Thoracic aorta (tissue), 2 donors: ENCODE measurements at places on chromosomes 12 and 14. TPM values are rescaled to one million over a fixed set of nuclear protein-coding genes. Genes with fewer than 3 reads are reported as not detected.
A peak's percentile ranks its signal among the peaks of the same experiment; 100 is the strongest.

- no peaks in the 10 kb centered on the region for H3K36me3 ChIP-seq
- H3K27ac ChIP-seq: no peak overlapping the region
- H3K4me3 ChIP-seq: no peak overlapping the region
- no peaks in the 10 kb centered on the region for H3K4me1 ChIP-seq
Measured at GRCh38 chr12:121061831-121062230, 22.8 kb upstream of the OASL start.

GRCh38 chr14:93707475-93707874, 80.8 kb downstream of the PRIMA1 start:
- H3K27me3 ChIP-seq: no peaks in the 10 kb centered on the region
- no peaks in the 10 kb centered on the region for H3K4me1 ChIP-seq
- no peak for DNase-seq
- no peak overlapping the region for H3K4me3 ChIP-seq
- no peak overlapping the region for H3K27ac ChIP-seq

GRCh38 chr12:103877934-103878510, 37.0 kb upstream of the NT5DC3 start:
- H3K27ac ChIP-seq: no peak overlapping the region
- peak overlapping the region; percentile 38 for H3K4me3 ChIP-seq
- no peaks in the 10 kb centered on the region for H3K27me3 ChIP-seq
- peaks cover 2% of the 10 kb centered on the region for H3K4me1 ChIP-seq
- DNase-seq: peak; percentile 29

DNA sequence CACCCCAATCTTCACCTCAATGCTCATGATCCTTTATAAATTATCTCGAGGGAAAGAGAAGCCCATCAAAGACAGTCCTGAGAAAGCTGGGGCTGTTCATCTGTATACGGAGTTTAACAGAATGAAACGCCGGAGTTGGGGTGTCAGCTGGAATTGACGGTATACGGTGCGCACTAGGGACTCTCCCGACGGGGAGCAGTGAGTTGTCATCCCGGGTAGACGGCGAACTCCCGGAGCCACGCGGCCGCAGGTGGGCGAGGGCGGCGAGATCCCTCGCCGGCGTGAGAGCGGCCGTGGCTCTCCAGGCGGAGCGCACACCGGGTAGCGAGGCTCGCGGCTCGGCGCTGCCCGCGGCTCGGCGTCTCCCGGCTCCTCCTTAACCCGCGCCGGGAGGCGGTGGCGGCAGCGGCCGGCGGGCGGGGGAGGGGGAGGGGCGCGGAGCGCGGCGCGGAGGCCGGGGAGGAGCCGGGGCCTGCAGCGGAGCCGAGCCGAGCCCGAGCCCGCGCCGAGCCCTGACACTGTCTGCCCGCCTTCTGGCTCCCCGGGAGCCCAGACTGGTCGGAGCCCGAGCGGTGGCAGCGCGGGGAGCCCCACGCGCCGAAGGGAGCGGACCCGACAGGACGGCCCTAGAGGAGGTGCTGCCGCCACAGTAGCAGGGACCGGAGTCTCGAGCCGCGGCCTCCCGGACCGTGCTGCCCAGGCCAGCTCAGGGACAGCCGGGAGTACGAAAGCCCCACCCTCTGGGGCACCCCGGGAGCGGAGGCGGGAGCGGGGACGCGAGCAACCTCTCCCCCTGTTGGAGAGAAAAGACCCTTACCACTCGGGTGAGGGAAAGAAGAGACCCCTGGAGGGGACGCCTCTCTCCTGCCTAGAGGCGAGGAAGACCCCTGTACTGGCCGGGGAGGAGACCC, at the start of gene FOXJ2:
FOXJ2 (plus strand) TSS at position 475 of the 911 bp plus-strand sequence. CDS start 7,117 bp downstream, outside the sequence.
- H3K27ac ChIP-seq: peak within 1 kb of the TSS; percentile 99
- peaks cover 34% of the 10 kb centered on the region for H3K4me1 ChIP-seq
- no peaks in the 10 kb centered on the region for H3K36me3 ChIP-seq
- no peak for DNase-seq

- no peaks in the 10 kb centered on the region for H3K27me3 ChIP-seq
- no peaks in the 10 kb centered on the region for H3K36me3 ChIP-seq
- no peak overlapping the region for H3K4me3 ChIP-seq
- no peak overlapping the region for H3K27ac ChIP-seq
- H3K4me1 ChIP-seq: peaks cover 5% of the 10 kb centered on the region
Measured at GRCh38 chr14:22991852-22992251, 9.5 kb upstream of the AJUBA start.

GRCh38 chr12:106304001-106304421, 1.5 kb downstream of the TCP11L2 start:
- DNase-seq: no peak
- H3K27me3 ChIP-seq: no peaks in the 10 kb centered on the region
- H3K4me3 ChIP-seq: peak overlapping the region; percentile 94
- H3K36me3 ChIP-seq: no peaks in the 10 kb centered on the region
- peak overlapping the region; percentile 91 for H3K27ac ChIP-seq

NINJ2 gene
- total RNA-seq: 5.3 TPM

DNA sequence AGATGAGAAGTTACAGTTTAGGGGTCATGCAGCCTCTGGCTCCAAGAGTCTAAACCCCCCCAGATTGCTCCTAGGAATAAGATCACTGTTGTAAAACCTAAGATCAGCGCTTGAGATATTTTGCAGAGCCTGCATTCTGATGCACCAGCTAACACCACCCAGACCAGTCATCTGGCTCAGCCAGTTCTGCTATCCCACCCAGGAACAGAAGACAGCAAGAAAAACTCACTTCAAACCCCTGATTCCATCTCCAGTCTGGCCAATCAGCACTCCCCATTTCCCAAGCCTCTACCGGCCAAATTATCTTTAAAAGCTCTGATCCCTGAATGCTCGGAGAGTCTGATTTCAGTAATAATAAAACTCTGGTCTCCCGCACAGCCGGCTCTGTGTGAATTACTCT, 158.6 kb downstream of the ZNF664 start:
- no peaks in the 10 kb centered on the region for H3K36me3 ChIP-seq
- DNase-seq: no peak
- no peak overlapping the region for H3K27ac ChIP-seq

GPR84 gene
- 0.95 TPM for total RNA-seq

PLA2G1B gene
- not detected for total RNA-seq

GRCh38 chr14:61965030-61965745, 203.0 kb downstream of the SNAPC1 start:
- no peaks in the 10 kb centered on the region for H3K27me3 ChIP-seq
- H3K36me3 ChIP-seq: no peaks in the 10 kb centered on the region
- no peak overlapping the region for H3K4me3 ChIP-seq

IRF9 gene
- total RNA-seq: 74.8 TPM

TC2N gene
- 172 TPM for total RNA-seq

PARP11 gene
- 2.8 TPM for total RNA-seq

- H3K4me1 ChIP-seq: no peaks in the 10 kb centered on the region
- no peaks in the 10 kb centered on the region for H3K27me3 ChIP-seq
- no peak overlapping the region for H3K27ac ChIP-seq
- no peak for DNase-seq
Measured at GRCh38 chr12:48336061-48336460, 14.7 kb downstream of the ZNF641 start.

- H3K4me1 ChIP-seq: no peaks in the 10 kb centered on the region
- H3K36me3 ChIP-seq: no peaks in the 10 kb centered on the region
- H3K27ac ChIP-seq: no peak overlapping the region
- no peaks in the 10 kb centered on the region for H3K27me3 ChIP-seq
Measured at GRCh38 chr12:31431721-31432240, 105.8 kb upstream of the SINHCAF start.

GLIPR1L2 gene
- 0.41 TPM for total RNA-seq

GRCh38 chr14:54976316-54976715, 50.6 kb downstream of the WDHD1 start:
- H3K27me3 ChIP-seq: no peaks in the 10 kb centered on the region
- no peak for DNase-seq
- no peak overlapping the region for H3K27ac ChIP-seq
- H3K36me3 ChIP-seq: no peaks in the 10 kb centered on the region
- peaks cover 7% of the 10 kb centered on the region for H3K4me1 ChIP-seq

- H3K36me3 ChIP-seq: no peaks in the 10 kb centered on the region
- no peak overlapping the region for H3K27ac ChIP-seq
- H3K4me3 ChIP-seq: no peak overlapping the region
- no peaks in the 10 kb centered on the region for H3K4me1 ChIP-seq
Measured at GRCh38 chr12:107631715-107632114, 53.9 kb upstream of the PWP1 start.

DNA sequence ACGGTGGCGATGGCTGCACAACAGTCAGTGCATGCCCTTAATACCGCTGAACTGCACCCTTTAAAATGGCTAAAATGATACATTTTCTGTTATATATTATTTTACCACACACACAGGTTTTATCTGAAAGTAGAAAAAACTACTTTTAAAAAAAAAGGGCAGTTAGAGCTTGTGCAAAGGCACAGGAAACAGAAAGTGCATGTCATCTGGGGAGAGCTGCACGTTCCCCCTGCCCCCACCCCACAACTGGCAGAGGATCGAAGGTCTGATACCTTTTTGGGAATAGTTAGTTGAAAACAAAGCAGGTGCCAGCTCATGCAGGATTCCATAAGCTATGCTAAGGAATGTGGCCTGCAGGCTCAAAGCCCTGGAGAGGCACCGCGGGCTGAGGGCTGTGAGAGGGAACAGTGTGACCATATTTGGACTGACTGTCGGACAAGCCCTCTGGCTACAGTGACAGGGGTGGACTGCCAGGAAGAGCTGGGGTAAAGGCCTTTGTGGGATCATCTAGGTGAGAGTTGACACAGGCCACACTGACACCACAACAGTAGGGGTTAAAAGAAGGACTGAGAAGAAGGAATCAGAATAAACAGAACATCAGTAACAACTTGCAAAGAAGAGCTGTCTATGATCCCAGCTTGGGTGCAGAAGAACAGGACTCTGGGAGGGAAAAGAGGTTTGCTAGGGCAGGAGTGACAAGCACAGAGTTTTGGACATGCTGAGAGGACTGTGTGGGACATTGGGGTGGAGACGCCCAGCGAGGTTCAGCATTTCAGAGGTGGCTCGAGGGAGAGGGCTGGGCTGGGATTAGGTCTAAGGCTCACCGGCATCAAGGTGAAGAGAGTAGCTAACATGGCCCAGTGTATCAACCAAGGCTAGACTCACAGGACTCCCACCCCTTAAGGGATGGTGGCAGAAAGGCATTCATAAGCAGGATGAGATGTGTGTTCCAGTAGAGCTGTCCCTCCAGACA, 54.6 kb downstream of the ACTN1 start:
- H3K4me1 ChIP-seq: peaks cover 98% of the 10 kb centered on the region
- H3K4me3 ChIP-seq: no peak overlapping the region
- peaks cover 15% of the 10 kb centered on the region for H3K36me3 ChIP-seq
- peak; percentile 32 for DNase-seq

- no peaks in the 10 kb centered on the region for H3K36me3 ChIP-seq
- peak overlapping the region; percentile 83 for H3K4me3 ChIP-seq
- H3K27me3 ChIP-seq: no peaks in the 10 kb centered on the region
Measured at GRCh38 chr12:120536064-120536791, 2.1 kb downstream of the RNF10 start.

- H3K27ac ChIP-seq: no peak overlapping the region
- DNase-seq: no peak
- no peak overlapping the region for H3K4me3 ChIP-seq
Measured at GRCh38 chr12:106499628-106500027, 83.2 kb upstream of the RFX4 start.

- H3K36me3 ChIP-seq: no peaks in the 10 kb centered on the region
- H3K27ac ChIP-seq: no peak within 1 kb of the TSS
- no peak for DNase-seq
Measured at GRCh38 chr14:77181603-77182437, at the start of gene TMEM63C. TSS of gene TMEM63C (plus strand) at chr14:77181798. CDS start at chr14:77218814, 37,016 bp downstream.

DNA sequence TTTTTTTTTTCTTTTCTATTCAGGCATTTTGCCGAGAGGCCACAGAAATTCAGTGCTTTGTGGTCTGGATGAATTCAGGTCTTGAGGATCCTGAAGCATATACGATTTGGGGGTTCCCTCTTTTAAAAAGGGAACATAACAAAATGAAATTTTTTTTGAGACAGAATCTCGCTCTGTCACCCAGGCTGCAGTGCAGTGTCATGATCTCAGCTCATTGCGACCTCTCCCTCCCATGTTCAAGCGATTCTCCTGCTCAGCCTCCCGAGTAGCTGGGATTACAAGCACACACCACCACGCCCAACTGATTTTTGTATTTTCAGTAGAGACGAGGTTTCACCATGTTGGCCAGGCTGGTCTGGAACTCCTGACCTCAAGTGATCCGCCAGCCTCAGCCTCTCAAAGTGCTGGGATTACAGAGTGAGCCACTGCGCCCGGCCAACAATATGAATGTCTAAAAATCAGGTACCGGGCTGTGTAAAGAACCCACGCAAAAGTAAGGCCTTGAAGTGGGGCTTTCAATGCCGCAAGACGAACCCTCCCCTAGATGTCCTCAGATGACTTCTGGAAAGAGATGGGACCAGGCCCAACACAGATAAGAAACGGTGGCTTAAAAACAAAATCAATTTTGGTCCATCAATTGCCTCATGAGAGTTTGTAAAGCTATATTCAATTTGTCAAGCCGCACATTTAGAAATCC, 30.0 kb downstream of the TESC start:
- no peaks in the 10 kb centered on the region for H3K27me3 ChIP-seq
- H3K4me3 ChIP-seq: no peak overlapping the region
- no peak for DNase-seq
- H3K36me3 ChIP-seq: no peaks in the 10 kb centered on the region

MED6 gene
- total RNA-seq: 16.5 TPM

DNA sequence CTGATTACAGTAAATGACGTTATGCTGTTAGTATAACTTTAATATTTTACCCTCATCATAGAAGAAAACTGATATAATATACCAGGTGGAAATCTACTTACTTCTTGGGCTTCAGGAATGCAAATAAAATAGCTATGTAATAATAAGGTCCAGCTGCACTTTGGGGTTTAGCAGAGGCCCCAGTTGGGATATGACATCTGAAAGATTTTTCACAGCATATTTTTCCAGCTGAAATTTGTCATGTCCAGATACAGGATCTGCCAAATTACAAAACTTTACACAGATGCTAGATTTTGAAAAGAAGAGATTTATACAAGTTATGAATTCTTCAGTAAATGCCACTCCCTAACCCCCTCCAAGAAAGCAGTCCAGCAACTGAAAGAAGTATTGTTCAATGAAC, 29.2 kb upstream of the DCN start:
- H3K4me3 ChIP-seq: no peak overlapping the region
- H3K27ac ChIP-seq: no peak overlapping the region
- H3K4me1 ChIP-seq: no peaks in the 10 kb centered on the region
- no peaks in the 10 kb centered on the region for H3K36me3 ChIP-seq

CPNE8 gene
- 42.4 TPM for total RNA-seq

GRCh38 chr14:39768589-39768988, 336.4 kb upstream of the FBXO33 start:
- no peak overlapping the region for H3K4me3 ChIP-seq
- no peak overlapping the region for H3K27ac ChIP-seq
- no peaks in the 10 kb centered on the region for H3K27me3 ChIP-seq
- H3K4me1 ChIP-seq: no peaks in the 10 kb centered on the region

GRCh38 chr12:32988982-32989381, 92.4 kb upstream of the PKP2 start:
- H3K4me1 ChIP-seq: no peaks in the 10 kb centered on the region
- DNase-seq: no peak
- H3K36me3 ChIP-seq: no peaks in the 10 kb centered on the region
- H3K27ac ChIP-seq: no peak overlapping the region
